Neural crest cell (in vitro differentiated cells): ENCODE measurements at places on chromosomes 16 and 17.

GRCh38 chr16:63682844-63683243 lies 1439.0 kb downstream of the CDH11 start:
- no peak for DNase-seq

DNA sequence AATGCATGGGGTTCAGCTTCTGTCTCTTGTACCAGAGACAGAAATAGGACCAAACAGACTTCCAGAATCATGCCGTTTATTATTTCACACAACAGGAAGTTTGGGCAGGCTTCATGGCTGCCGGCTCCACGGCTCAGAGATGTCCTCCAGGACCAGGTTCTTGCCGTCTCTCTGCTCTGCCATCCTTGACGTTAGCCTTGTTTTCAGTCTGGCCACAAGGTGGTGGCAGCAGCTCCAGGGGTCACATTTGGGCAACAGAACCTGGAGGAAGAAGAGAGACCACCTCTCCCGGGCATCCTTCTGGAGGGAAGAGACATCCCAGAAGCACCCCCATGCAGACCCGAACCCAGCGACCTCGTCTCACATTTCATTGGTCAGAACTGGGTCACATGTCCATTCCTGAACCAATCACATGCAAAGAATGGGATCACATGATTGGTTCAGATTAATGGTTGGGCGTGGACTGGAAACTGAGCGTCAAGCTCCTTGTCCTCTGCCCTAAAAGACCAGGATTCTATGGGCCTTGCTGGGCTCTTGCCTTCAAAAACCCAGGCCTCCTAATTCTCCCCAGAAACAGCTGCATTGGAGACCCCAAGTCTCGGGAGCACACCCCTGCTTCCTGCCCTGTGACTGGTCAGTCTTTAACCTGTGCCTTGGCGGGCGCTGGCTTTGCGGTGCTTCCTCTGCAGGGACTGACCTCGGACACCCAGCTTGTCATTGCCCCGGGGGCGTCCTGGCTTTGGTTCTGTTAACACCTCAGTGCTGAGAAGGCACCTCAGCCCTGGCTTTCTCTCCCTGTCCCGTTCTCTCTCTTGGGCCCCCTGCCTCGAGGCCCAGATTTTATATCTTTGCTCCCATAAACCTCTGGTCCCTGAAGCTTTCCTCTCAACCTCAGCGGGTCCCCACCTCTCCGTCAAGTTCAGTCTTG lies 63.3 kb downstream of the IRF8 start:
- no peak for DNase-seq

- DNase-seq, result no peak
These were observed 42.4 kb downstream of the SNX11 start for GRCh38 chr17:48149787-48150463.

- DNase-seq, result no peak
These were observed 24.1 kb downstream of the HMOX2 start for GRCh38 chr16:4500272-4500671.

DNA sequence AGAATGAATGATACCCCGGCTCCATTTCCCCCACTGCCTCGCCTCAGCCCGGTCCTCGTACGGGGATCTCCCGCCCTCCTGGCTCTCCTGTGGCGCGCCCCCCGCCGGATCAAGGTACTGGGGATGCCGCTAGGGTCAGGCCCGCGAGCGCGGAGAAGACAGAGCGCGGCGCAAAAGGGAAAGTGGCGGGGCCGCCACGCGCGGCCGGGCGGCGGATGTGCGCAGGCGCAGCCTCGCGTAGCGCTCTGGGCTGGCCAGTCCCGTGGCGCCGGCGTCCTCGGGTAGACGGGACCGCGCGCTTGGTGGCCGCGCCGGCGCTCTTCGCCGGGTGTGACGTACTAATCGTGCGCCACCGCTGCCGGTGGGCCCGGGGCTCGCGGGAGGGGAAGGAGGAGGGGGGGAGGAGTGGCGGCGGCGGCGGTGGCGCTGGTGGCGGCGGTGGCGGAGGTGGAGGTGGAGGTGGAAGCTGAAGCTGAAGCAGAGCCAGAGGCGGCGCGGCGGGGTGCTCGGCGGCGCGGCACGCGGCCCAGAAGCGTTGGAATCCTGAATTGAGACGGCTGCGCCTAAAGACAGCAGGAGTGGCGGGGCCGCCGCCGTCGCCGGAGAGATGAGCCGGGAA lies at the start of gene SENP3:
SENP3 (plus strand) TSS at position 331 of the 619 bp plus-strand sequence. CDS start 1,158 bp downstream, outside the sequence.
- DNase-seq, result peak; percentile 86

DNA sequence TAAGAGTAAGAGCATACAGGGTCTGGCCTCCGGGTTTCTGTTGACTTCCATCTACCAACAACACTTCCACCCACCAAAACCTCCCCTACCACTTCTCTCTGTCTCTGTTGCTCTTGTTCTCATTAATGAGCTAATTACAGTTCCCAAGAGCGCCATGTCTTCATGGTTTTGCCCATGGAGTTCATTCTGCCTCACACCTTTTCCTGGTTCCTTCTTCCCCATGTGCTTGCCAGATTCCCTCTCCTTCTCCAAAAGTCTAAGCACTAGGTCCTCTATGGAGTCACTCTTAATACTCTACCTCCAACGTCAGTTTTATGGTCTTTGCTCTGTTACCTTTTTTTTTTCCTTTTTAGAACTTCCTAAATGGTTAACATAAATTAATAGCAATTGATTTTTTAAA lies 92.8 kb downstream of the MYO1D start:
- DNase-seq, result no peak

- no peak for DNase-seq
These were observed 43.8 kb downstream of the NOG start for GRCh38 chr17:56637254-56637653.

DNA sequence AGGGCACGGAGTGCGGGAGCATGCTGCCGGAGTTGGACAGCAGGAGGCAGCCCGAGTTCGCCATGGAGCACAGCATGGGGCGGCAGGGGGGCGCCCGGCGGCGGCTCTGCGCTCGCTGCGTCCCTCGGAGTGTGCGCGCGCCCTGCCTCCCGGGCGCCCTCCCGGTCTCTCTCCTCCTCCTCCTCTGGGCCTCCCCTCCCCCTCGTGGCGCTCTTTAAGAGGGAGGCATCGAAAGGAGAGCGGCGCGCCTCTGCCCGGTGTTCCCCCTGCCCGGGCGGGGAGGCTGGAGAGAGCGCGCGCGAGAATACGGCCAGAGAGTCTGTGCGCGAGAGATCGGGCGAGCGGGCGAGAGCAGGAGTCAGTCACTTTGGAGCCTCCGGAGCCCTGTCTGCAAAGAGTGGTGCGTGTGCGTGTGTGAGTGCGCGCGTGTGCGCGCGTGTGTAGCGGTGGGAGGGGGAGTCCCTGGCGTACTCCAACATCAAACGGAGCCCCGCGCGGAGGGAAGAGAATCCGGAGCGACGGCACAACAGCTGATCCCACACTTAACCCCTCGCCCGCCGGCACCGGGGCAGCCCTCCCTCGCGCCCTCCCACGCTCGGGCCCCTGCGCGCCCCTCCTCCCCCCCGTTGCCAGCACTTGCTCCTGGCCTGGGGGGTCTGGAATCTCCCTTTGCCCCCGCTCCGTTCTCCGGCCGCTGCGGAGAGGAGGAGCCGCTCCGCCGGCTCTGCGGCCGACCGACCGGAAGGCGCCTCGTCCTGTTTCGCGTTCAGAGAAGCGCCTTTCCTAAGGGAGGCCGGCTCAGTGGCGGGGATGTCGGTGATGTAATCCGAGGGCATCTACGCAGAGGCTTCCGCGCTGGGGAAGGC lies 108.9 kb downstream of the ENGASE start:
- DNase-seq, result peak; percentile 38

DNA sequence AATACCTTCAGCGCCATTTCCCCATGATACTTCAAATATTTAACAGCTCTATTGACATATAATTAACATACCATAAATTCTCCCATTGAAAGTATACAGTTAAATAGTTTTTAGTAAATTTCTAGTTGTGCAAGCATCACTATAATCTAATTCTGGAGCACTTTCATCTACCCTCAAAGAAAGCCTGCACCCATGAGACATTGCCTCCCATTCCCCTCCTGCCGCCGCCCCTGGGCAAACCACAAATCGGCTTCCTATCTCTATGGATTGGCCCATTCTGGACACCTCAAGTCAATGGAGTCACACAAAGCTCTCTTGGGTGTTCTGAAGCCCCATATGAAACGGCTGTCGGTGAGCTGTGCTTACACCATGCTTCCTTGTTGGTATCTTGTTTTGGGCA lies 77.3 kb upstream of the CBX4 start:
- no peak for DNase-seq

DNA sequence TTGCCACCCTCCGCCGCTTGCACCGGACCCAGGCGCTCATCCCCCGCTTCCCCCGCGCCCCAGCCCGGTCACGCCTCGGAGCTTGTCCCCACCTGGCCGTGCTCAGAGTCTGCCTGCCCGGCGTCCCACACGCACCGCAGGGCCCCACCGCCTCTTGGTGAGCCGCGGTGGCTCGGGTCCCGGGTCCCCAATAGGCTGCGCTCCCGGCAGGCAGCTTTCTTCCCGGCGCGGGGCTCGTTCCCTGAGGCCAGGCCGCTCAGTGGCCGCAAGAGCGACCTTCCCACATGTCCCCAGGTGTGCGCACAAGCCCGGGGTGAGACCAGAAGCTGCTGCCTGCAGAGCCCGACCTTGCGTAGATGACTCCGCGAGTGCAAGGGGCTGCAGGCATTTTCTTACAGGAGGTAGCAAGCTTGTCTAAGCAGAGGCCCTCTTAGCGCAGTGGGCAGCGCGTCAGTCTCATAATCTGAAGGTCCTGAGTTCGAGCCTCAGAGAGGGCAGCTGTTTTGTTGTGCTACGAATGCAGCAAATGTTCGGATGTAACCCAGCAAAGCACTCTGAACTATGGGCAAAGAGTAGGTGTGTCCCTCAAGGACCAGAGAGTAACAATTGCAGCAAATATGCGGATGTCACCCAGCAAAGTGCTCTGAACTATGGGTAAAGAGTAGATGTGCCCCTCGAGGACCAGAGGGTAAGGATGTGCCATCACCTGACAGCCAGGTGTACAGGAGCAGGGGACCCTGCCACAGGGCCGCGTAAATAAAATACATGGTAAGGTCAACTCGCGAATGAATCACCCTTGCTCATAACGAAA lies 15.6 kb downstream of the TLE7 start:
- peak; percentile 65 for DNase-seq

DNA sequence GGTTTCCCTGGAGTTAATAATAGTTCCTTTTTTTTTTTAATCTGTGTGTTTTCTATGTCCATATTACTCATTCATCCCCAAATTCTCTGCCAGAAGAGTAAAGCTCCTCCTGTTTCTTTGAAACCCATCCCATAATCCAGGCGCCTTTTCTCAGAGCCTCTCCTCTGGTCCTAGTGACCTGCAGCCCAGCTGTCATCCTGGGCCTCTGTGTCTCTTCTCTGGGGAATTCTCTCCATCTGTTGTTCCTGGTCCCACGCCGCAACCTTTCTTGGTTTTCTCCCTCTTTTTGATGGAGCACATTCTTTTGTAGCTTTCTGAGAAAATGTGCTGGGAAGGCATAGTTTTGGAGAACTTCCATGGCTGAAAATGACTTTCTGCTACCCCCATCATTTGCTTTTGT lies 10.2 kb downstream of the KATNB1 start:
- no peak for DNase-seq

DNA sequence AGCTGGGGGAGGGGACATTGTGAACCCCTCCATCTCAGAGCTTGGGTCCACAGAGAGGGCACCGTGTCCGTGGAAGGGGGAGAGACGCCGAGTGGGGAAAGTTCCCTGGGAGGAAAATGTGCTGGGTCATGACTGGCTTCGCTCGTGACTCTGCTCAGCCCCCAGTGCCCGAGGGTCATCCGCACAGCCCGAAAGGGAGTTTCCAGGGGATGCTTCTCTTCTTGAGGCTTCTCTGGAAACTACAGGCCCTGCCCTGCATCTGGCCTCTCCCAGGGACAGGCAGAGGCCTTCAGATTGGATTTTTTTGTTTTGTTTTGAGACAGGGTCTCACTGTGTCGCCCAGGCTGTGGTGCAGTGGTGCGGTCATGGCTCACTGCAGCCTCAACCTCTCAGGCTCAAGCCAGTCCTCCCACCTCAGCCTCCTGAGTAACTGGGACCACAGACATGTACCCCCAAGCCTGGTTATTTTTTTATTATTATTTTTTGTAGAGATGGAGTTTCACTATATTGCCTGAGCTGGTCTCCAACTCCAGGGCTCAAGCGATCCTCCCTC lies 9.8 kb upstream of the GSE1 start:
- no peak for DNase-seq

DNA sequence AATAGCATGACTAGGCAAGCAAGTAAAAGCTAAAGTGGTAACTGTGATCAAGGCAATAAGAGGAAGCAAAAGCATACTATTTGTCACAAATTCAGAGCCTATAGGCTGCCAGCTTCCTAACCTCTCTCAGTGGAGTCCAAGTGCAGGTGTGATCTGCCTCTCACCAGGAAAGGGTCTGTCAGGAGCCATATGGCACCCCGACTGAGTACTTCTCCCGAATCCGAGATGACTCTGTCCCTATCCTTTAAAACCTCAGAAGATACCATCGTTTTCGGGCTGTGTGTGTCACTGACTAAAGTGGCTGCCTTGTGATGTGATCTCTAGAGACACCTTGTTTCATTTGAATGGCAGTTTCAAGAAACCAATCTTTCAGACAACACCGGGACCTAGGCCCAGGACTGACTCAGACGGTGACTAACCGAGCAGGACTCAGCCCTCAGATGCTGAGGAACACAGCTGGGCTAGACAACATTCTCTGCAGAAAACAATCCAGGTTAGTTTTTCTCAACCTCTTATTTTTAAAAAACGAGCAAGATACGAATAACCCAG lies 63.6 kb downstream of the SMG6 start:
- DNase-seq, result no peak

DNA sequence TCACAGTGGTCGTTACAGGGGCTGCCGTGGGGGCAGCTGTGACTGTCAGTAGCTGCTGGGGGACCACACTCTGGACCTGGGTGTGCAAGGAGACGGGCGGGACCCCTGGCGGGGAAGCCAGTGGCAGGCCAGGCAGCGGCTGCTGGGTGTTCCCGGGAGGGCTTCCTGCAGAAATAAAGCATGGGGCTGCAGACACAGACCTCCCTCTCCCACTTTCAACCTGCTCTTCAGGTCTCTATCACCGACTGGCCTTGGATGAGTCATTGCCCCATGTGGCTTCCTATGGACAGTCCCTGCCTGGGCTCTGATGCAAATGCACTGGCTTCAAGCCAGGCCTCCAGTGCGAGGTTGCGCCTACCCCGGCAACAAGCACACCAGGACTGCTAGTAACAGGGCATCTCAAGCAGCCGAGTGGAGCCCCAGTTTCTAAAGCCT lies 17.2 kb downstream of the SREBF1 start:
- no peak for DNase-seq

- no peak for DNase-seq
These were observed 89.1 kb downstream of the NLK start for GRCh38 chr17:28131599-28131998.

GRCh38 chr17:81239714-81240555 lies 817 bp downstream of the NDUFAF8 start:
- no peak for DNase-seq

- DNase-seq, result no peak
These were observed 14.9 kb upstream of the RNF213 start for GRCh38 chr17:80245566-80246265.

- DNase-seq, result no peak
These were observed 49.0 kb upstream of the CHMP6 start for GRCh38 chr17:80942423-80943345.

DNA sequence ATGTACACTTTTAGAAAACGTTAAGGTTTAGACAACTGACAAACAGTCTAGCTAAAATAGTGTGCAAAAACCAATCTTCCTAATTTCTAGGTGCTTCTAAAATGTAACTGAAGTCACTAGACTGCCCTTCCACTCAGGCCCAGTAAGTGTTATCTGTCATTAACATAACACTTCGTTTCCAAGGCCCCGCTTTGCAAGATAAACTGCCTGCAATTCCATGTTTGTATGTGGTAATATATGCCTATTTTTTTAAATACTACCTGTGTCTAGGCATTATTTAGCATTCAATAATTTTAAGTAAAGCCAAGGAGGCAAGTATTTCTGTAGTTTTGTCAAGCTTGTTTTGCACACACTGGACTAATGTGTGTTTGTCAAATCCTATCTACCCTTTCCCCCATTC lies 3.2 kb downstream of the USP32 start:
- DNase-seq, result no peak

- DNase-seq, result no peak
These were observed 215.6 kb upstream of the CDH5 start for GRCh38 chr16:66150698-66151482.
